ENCODE measurements at places on chromosomes 16 and 17.

- no peak for DNase-seq
These were observed 12.1 kb downstream of the UBN1 start for GRCh38 chr16:4859190-4859899.

GRCh38 chr16:75820672-75821071 lies 94.4 kb upstream of the CPHXL start:
- DNase-seq, result no peak

- DNase-seq, result no peak
These were observed 568.7 kb upstream of the HSBP1 start for GRCh38 chr16:83238949-83239691.

DNA sequence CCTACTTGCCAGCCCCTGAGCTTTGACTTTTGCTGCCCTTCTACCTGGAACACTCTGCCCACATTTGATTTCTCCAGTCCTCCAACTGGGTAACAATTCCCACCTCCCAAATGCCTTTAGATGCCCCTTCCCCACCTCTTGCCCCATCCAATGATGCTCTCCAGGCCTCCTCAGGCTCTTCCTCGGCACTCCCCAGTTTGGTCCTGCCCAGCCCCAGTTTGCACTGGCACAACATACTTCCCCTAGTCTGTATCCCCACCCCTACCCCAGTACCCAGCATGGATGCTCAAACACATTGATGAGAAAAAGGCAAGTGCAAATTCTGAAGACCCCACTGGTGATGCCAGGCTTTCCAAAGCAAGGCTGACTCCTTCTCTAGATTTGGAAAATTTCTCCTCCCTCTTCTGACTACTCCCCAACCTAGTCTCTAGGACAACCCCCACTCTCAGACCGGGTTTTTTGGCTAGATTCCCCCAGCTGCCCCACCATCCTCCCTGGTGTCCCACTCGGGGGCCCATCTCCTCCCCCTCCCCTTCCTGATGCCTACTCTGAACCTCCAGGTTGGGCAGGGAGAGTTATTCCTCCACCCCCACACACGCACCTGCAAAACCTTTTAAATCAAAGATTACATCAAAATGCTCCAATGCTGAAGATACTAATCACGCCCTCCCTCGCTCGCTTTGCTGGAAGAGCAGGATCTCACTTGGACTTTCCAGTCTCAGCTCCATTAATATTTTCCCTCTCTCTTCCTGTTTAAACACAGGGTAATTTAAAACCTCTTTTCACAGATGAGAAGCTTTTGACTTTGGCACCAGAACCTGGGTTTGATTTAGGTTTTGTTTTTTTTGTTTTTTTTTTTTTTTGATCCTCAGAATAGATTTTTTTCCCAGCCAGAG lies 94.9 kb downstream of the TMEM132E start:
- DNase-seq, result no peak

DNA sequence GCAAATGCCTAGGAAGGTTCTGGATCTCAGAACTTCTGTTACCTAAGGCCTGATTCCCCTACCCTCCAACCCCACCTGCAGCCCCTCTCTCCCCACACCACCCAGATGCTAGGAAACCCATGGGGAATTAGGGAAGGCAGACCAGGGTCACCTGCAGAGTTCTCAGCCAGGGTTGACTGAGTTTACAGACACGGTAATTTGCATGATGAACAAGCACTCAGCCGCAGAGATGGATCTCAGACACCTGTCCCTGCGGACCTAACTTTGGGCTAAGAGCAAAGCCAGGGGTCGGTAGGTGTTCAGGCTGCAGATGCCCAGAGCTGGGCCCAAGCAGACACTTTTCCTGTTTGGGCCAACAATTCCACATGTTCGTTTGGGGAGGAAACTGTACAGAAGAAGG lies 2.9 kb downstream of the ABI3 start:
- no peak for DNase-seq

- DNase-seq, result no peak
These were observed 4.2 kb downstream of the FOXC2 start for GRCh38 chr16:86570558-86571529.

- no peak for DNase-seq
These were observed 6.7 kb upstream of the RPL27 start for GRCh38 chr17:42991471-42991870.

GRCh38 chr16:67176662-67177061 lies 6.3 kb downstream of the NOL3 start:
- DNase-seq, result no peak

DNA sequence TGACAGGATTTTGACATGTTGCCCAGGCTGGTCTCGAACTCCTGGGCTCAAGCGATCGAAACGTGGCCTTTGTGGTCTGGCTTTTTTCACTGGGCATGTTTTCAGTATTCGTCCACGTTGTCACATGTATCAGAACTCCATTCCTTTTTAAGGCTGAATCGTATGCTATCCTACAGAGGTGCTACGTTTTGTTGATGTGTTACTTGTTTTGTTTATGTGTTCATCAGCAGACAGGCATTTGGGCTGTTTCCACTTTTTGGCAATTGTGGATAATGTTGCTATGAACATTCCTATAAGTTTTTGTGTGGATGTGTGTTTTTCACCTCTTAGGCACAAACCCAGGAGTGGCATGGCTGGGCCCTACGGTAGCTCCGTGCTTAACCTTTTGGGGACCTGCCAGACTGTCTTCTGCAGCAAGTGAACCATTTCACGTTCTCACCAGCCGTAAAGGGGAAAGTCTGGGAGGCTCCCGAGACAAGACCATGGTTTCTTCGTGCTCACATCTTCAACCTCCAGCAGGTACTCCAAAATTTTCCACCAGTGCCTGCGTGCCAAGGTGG lies 26.9 kb downstream of the ADCY9 start:
- no peak for DNase-seq

GRCh38 chr17:40313668-40314583 lies 4.9 kb downstream of the RARA start:
- no peak for DNase-seq

All from AG04449 (cell line).